Kasumi-1 (cell line): ENCODE measurements at places on chromosomes 11 and 22.

GRCh38 chr11:33419924-33420323 lies 162.7 kb downstream of the HIPK3 start:
- no peak for DNase-seq

GRCh38 chr11:77094841-77095365 lies 7.7 kb upstream of the OMP start:
- DNase-seq, result no peak

GRCh38 chr22:31089160-31090100 lies 8.3 kb downstream of the SMTN start:
- peak; percentile 28 for DNase-seq

DNA sequence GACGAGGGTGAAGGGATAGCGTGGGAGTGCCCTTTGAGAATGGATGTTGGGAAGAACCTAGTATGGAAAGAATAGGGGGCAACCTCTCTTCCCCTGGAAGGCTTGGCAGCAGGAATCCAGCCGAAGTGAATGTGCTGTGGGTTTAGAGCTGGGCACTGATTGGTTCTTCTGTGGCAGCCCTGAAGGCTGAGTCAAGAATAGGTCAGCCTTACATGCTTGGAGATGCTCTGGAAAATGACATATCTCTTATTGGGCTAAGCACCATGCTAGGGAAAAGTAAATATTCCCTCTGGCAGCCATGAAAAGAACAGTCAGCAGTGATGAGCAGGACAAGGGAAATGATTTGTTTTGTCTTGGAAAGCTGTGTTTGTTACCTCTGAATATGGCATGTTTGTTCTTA lies 149.5 kb downstream of the COMMD9 start:
- no peak for DNase-seq

DNA sequence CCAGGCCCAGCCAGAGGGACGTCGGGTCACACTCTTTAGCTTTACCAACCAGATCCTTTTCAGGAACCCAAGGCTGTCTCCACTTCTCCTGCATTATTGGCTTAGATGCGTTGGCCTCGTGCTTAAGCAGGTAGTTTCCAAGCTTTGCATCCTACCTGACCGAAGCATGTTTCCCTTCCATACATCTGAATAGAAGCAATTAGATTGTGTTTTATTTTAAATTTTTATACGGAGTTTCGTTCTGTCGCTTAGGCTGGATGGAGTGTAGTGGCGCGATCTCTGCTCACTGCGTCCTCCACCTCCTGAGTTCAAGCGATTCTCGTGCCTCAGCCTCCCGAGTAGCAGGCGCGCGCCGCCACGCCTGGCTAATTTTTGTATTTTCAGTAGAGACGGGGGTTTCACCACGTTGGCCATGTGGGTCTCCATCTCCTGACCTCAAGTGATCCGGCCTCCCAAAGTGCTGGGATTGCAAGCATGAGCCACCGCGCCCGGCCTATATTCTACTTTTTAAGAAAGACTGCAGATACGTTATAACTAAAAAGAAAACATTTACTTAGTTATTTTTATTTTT lies 677 bp downstream of the DYNC2H1 start:
- no peak for DNase-seq

DNA sequence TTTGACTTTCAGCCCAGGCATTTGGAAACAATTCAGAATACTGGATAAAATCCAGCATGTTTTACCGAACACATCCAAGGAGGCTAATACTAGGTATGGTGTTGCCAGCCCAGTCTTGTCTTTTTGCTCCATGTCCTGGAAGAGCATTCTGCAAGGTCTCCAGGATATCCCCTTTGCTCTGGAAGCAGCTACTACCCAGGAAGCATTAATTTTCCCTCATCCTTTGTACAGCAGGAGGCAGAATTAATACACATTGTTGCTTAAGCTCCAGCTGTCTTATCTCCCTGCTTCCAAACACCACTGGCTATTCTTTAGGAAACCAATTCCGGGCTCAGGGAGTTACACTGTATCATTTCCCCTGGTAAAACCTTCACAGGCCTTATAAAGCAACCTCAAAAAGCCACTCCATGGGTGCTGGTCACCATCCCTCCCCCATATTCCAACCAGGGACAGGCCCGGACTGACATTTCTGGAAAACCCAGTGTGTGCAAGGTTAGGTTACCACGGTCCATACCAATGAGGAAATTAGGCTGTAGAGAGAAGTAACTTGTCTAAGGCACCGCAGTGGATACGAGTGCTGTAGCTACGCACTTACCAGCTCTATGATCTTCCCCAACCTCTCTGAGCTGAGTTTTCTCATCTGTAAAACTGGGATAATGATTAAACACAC lies 1.5 kb upstream of the UBASH3B start:
- no peak for DNase-seq

DNA sequence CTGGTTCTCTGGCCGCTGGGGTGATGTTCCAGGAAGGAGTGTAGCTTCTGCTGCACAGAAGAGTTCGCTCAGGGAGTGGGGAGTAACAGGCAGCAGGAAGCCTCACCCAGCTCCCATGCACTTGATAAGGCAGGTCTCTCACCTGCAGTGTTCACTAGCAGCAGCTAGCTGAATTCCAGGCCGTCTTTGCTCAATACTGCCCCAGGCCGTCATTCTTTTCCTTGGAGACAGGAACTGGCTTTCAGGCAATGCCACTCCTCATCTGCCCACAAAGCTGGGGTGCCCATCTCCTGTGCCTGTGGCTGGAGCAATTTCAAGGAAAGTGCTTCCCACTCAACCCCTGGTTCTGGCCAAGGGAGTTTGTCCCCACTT lies 66.1 kb downstream of the ARHGAP42 start:
- DNase-seq, result no peak

GRCh38 chr11:13775471-13775870 lies 107.0 kb downstream of the FAR1 start:
- DNase-seq, result no peak

DNA sequence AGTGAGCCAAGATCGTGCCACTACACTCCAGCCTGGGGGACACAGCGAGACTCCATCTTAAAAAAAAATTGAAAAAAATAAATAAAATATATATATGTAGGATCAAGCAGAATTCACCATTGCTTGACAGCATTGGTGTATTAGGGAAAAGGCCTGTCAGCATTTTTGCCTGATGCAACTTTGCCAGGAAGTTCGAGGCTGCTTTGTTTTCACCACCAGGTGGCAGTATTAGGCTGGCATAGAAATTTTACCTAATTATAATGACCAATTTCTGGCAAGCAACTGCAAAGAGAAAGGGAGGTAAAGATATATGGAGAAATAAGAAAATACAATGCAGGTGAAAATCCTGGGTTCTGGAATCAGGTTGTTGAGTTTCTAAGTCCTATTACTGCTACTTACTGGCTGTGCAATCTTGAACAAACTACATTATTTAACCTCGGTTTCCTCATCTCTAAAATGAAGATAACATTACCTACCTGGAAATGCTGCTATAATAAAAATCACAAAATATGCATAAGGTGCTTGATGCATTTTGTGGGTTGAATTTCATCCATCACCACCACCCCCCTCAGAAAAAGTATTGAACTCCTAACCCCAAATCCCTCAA lies 24.7 kb downstream of the LAYN start:
- DNase-seq, result peak; percentile 73

- DNase-seq, result no peak
These were observed 61.0 kb upstream of the GLYATL1B start for GRCh38 chr11:59025097-59025496.

- no peak for DNase-seq
These were observed 1.7 kb upstream of the NUDT8 start for GRCh38 chr11:67631411-67631810.

- DNase-seq, result no peak
These were observed at the start of gene RIC3 for GRCh38 chr11:8168485-8169257. RIC3 (minus strand) TSS chr11:8169025; CDS start chr11:8168989, 36 bp downstream.

GRCh38 chr11:131914361-131914774 lies 544.0 kb downstream of the NTM start:
- no peak for DNase-seq

DNA sequence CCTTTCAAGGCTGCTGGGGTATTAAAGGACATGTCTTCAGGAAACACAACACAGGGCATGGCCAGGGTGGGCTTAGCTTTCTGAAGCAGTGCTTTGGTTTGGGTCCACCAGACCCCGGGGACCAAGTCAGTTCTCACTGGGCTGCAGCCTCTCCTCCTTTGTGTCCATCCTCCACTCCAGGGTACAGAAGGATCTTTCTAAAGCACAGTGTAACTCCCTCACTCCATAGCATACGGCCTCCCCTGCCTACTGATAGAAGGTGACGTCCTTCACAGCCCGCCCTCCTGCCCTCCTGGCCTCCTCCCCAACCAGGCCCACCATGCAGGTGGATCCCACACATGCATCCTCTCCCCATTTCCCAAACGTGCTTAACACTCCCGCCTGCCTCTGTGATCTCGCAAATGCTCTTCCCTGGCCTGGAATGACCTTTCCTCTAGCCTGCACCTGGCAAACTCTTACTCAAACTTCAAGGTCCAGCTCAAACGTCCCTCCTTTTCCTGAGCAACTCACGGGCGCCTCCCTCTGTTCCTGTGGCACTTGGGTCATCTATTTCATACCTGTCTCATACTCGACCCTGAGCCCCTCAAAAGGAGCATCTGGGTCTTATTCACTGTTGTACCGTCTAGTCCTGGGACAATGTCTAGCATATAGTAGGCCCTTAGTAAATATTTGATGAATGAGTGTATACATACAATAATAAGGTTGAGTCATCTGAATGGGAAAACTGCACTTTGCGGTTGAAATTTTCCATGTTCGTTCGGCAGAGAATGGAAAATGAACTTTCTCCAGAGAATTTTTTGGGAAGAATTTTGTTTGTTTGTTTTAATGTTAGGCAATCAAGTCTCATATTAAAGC lies 187.7 kb downstream of the EFCAB6 start:
- no peak for DNase-seq

GRCh38 chr22:50202130-50202666 lies 1.4 kb downstream of the SELENOO start:
- DNase-seq, result no peak

DNA sequence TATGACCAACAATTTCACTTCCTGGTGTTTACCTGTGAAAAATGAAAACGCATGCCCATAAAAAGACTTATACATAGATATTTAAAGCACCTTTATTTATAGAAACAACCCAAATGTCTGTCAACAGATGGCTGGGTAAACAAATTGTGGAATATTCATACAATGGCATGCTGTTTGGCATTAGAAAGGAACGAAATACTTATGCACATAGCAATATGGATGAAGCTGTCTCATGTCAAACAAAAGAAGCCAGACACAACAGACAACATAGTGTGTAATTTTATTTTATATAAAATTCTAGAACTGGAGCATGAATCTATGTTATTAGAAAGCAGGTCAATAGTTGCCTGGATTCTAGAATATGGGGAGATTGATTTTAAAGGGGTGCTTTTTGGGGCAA lies 38.0 kb downstream of the GRK3 start:
- DNase-seq, result no peak

DNA sequence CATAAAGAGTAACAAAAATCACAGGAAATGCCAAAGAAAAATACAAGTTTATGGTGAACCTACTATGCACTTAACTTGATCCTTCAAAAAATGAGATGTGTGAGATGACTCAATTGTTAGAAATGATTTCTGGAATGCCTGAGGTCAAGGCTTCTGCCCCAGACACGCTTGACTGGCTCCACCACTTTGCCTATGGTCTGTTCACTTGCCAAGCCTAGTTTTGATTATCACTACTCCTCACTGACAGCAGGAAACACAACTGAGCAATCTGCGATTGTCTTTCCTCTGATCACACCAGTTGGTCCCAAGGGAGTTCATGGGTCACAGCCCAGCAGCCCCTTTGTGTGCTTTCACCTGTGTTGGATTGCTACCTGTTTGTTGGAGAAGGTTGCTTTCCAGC lies 20.6 kb upstream of the PRDM10 start:
- DNase-seq, result no peak

- no peak for DNase-seq
These were observed 72.0 kb downstream of the BMAL1 start for GRCh38 chr11:13349581-13349980.

- DNase-seq, result no peak
These were observed 208.5 kb downstream of the RAB38 start for GRCh38 chr11:87966694-87967093.

DNA sequence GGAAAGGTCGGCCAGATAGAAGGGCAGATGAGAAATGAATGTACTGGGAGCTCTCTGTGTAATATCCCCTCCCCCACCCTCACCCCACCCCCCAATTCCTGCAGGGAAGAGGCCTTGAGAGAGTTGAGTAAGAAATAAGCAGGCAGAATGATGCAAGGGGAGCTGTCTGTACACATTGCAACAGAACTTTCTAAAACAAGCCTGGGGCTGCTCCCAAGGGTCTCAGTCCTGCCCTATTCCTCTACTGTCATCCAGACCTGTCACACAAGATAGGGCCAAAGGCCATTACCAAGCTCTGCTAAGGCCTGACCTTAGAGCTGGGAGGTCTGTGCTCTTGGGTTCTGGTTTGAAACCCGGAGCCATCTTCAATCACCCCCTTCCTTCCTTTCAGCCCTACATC lies 5.7 kb upstream of the DGAT2 start:
- DNase-seq, result peak; percentile 19

DNA sequence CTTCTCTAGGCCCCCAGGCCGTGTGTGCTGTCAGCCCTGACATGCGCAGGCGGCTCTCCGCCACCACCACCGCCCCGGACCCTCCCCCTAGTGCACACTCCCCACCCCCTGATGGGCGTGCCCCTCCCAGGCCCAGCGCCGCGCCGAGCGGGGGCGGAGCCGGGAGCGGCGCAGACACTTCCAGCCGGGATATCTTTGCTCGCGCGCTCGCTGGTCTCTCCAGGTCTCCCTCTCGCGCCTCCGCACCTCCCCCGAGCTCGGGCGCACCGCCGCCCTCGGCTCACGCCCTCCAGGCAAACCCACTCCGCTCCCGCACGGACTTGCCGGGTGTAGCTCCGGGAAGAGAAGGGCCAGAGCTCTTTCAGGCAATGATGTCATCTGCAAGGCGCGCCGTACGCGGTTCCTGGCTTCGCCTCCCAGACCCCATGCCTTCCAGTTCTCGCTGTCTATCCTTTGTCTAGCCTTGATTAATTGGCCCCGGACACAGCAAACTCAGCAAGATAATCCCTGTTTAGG lies at the start of gene SCN3B:
Gene SCN3B (minus strand): TSS at position 59 of the 516 bp plus-strand sequence. CDS start 823 bp downstream, outside the sequence.
- no peak for DNase-seq

GRCh38 chr22:27474112-27474571 lies 327.4 kb downstream of the MN1 start:
- no peak for DNase-seq

- DNase-seq, result no peak
These were observed 148.9 kb downstream of the TENM4 start for GRCh38 chr11:79291948-79292347.

DNA sequence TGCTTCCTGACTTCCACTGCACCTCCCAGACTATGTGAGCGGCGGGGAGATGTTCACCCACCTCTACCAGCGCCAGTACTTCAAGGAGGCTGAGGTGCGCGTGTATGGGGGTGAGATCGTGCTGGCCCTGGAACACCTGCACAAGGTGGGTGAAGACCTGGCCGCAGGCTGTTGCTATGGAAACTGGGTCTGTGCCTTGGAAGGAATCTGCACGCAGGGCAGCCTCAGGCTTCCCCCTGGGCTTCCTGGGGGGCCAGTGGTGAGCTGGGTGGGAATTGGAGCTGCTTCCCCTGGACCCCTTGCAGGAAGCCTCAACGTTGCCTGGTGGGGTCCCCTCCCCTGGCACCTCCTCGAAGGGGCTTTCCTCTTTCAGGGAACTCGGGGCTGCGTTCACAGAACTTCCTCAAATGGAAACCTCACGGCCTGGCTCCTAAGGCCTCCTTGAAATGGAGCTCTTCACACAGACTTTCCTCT lies 1.5 kb downstream of the RPS6KA4 start:
- DNase-seq, result peak; percentile 78
